ENCODE measurements at places on chromosomes 3 and 15.
A peak's percentile ranks its signal among the peaks of the same experiment; 100 is the strongest.

DNA sequence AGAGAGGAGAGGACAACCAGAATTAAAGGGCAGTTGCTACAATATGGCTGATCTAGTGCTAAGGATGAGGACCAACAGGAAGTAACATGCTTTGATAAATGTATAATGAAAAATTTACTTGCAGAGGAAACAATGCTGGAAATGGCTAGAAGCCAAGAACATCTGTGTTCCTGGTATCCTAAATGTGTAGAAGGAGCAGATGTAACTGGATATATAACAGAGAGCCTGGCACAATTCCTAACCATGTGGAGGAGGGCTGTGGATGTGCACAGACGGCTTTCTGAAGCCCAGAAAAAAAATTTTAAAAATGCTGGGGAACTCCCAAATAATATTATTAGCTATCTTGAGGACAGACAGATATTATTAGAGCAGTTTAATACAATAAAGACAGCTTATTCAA is 159.4 kb upstream of the GBE1 start:
- DNase-seq = no peak

DNA sequence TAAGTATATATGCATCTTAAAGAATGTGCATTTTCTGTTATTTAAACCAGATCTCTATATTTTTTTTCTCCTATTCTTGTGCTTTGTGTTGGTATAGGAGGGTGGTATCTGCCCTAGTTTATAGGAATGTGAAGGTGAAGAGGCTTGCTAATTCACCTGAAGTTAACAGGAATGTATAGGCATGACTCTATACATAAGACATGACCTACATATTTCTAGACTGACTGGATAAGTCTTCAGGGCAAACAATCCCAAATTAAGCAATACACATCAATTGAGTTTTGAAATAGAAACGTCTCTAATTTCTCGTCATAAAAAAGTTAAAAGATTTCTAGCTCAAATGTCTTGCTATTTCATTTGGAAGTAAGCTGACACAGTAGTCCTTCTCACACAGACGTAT is 410.0 kb downstream of the DIPK2A start:
- DNase-seq = no peak

- DNase-seq = no peak
Measured at GRCh38 chr3:16299746-16300145, 34.7 kb downstream of the OXNAD1 start.

DNA sequence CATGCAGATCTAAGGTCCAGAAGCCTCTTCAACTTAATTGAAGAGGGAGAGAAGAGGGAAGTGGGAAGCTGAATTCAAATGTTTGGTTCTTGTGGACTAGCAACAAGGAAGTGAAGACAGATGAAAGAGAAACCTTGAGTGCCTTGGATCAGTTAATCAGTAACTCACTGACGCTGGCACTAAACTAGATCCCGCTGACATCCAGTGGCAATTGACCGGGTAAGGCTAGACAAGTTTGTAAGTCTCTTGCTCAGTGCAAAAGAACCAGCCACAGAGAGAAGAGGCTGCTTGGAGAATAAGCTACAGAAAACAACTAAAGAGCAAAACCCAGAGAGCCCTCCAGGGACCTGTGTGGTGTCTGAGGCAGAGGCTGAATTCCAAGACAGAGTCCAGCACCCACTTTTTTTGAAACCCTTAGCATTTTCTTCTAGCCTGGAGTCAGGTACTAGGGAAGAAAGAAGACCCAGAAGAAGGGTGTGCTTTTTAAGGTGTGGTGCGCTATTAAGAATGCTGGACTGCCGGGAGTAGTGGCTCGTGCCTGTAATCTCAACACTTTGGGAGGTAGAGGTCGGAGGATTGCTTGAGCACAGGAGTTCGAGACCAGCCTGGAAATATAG is 6.9 kb downstream of the PLCH1 start:
- no peak for DNase-seq

- DNase-seq = no peak
Measured at GRCh38 chr15:31559786-31560185, 233.2 kb downstream of the KLF13 start.

- no peak for DNase-seq
Measured at GRCh38 chr3:150357923-150358607, 50.0 kb upstream of the TSC22D2 start.

GRCh38 chr3:53324105-53324504 is 23.2 kb downstream of the DCP1A start:
- no peak for DNase-seq

DNA sequence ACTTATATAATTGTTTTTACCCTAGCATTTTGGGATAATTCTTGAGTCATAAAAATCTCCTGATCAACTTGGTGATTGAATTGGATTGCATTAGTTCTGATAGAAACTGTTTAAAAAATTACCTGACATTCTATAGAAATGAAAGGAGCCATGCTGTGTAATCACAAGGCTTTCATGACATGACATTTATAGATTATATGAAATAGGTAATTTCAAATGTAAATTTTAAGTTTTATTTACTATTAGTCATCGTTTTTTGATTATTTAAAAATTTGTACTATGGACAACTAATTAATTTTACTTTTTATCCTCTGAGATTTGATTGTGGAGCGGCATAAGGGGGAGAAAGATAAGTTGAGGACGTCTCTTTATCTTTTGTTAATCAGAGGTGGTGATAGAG is 12.3 kb upstream of the CHD2 start:
- no peak for DNase-seq

DNA sequence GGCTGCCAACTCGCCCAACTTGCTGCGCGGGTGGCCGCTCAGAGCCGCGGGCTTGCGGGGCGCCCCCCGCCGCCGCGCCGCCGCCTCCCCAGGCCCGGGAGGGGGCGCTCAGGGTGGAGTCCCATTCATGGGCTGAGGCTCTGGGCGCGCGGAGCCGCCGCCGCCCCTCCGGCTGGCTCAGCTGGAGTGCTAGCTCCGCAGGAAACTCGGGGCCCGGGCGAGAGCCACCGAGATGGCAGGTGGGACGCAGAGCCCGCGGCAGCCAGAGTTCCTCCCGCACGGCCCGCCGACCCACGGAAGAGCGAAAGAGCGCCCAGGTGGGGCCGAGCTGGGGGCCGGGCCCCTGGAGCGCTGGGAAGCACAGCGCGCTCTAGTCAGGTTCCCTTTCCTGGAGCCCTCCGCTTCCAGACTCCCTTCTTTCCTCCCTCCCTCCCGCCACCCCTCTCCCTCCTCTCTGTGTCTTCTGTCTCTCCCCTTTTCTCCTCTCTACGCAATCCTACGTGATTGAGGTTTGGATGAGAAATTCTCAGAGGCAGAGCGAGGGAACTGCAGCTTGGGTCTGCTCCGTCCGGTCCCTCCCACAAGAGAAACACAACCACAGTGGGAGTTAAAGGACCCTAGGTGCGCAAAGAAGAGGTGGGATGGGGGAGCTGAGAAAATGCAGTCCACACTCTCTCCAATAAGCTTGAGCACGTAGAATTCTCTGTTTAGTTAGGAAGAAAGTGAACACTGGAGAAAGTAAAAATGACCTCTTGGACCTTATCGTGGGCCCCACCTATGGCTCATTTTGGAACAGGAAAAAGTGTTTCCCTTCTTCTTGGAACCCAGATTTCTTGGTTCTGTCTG is 317.3 kb downstream of the FGF12 start:
- DNase-seq = peak; percentile 43

DNA sequence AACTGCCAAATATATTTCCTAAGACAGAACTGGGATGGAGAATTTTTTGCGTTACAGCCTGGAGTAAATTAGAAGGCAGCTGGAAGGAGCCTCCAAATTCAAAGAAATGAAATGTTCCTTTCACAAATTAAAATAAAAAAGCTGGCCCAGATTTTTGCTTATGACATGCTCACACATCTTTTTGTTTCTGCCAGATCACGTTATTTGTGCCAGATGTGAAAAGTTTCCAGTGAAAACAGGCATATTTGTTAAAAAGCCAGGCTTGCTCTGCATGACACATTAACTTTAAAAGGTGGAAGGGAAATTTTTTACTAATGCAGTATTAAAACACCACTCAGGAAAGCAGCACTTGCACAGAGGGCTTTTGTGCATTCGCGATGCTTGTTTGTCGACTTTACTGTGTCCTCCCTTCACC is 23.3 kb upstream of the ACKR4 start:
- DNase-seq = no peak

GRCh38 chr3:54857343-54857742 is 70.5 kb downstream of the LRTM1 start:
- no peak for DNase-seq

DNA sequence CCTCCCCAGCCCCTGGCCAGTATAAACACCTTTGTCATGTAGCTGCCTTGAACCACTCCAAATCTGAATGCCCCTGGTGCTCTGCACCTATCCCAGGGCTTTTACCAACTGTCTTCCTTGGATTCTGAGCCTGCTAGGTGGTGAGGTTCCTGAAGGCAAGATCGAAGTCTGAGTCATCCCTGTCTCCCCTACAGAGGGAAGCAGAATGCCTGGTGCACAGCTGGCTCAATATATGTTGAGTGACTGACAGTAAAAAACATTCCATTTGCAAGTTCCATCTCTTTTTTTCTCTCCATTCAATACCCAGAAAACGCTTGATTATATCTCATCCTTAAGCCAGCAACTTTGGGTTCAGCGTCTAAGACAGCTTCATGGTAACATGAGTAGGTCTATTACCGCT is 24.7 kb downstream of the SLC24A1 start:
- no peak for DNase-seq

GRCh38 chr3:171542976-171543375 is 82.8 kb upstream of the TNIK start:
- DNase-seq = no peak

- no peak for DNase-seq
Measured at GRCh38 chr3:59677747-59678702, 628.2 kb upstream of the CFAP20DC start.

DNA sequence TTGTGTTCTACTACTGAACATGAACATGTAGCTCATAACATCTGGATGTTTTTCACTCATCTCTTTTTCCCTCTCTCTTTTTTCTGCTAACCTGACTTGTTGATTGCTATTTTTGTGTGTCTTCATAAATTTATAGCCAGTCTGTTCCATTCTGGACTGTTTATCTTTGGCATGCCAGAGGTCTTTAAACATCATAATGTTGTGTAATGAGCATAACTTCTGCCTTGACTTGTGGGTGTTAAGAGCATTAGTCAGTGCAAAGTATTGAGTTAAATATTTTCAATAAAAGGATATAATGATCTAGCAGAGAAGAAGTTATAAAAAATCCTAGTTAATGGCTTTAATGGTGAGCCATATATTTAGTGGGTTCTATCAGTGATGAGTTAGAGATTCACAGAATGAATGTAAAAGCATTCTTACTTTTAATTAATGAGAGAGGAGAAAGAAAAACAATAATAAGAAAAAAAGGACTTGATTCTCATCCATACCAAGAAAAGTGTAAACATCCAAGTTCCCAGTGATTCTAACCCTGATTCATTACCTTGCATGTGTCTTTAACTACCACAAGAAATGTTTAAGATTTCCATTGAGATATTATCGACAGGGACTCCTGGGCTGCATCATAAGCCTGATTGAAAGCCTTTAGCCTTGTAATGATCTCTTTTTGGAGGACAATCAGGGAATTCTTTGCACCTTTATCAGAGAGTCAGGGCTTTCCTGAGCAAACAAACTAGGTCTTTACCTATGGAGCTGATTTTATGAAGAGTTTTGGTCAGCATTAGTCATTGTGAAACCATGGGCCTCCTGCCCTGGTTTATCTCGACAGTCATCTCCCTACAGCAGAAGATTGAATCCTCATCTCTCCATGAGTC is 22.9 kb downstream of the MITF start:
- no peak for DNase-seq

DNA sequence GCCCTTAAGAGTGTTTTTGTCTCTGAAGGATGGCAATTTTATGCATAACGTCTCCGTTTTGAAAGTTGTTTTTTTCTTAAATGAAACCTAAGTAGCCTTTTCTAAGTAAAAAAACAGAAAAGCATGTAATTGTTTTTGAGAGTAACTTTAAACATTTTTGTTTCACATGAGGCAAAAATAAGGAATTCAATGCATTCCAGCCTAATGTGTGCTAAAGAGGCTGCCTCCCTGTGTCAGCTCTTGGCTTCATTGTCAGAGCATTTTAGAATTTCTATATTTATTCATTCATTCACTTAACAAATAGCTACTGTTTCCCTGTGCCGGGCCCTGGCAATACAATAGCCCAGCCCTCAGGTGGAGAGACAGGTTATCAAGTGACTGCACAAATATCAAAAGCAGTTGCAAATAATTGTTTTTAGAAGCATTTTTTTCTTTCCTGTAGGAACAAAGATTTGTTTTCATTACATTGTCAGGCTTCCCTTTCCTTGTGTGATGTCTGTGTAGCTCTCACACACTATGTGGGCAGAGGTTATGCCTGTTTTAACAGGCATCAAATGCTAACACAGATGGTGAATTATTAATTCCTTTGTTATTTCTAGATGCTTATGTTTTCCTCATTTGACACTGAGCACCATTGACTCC is 81.9 kb downstream of the CCK start:
- DNase-seq = no peak

GRCh38 chr3:150412561-150413231 is 4.6 kb downstream of the TSC22D2 start:
- DNase-seq = peak; percentile 29

DNA sequence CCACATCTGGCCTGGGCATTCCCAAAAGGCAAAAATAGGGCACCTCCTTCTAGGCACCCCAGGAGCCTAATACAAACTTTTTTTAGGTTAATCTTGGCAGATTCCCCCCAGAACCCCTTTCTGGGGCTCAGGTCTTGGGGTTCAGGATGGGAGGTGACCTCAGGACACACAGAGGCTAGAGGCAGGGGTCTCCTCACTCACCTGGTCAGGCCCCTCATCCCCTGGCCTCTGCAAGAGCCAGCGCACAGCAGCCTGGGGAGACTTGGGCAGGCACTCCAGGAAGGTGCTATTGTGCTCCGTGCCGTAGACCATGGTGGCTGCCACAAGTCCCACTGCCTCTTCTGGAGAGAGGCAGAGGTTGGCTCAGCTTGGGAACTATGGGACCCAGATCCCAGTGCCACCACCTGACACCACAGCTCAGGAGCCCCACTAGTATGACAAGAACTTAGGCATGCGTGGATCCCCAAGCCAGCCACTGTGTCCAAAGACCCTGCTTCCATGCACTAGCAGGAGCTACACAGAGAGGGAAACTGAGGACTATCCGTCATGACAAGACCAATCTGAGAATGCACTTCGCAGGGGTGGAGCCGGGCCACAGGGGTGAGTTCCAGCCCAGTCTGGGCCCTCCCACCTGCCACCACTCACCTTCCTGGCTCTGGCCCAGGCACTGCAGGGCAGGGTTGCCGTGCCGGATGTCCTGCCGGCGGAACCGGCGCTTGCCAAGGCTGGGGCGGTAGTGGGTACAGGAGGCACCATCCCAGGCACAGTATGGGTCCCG is 7.4 kb downstream of the SEMA3G start:
- no peak for DNase-seq

- no peak for DNase-seq
Measured at GRCh38 chr15:75723171-75723846, 10.7 kb upstream of the CSPG4 start.

All from GM13977 (cell line).